ENCODE measurements at places on chromosomes 12 and 14. TPM values are rescaled to one million over a fixed set of nuclear protein-coding genes. Genes with fewer than 3 reads are reported as not detected.

DNA sequence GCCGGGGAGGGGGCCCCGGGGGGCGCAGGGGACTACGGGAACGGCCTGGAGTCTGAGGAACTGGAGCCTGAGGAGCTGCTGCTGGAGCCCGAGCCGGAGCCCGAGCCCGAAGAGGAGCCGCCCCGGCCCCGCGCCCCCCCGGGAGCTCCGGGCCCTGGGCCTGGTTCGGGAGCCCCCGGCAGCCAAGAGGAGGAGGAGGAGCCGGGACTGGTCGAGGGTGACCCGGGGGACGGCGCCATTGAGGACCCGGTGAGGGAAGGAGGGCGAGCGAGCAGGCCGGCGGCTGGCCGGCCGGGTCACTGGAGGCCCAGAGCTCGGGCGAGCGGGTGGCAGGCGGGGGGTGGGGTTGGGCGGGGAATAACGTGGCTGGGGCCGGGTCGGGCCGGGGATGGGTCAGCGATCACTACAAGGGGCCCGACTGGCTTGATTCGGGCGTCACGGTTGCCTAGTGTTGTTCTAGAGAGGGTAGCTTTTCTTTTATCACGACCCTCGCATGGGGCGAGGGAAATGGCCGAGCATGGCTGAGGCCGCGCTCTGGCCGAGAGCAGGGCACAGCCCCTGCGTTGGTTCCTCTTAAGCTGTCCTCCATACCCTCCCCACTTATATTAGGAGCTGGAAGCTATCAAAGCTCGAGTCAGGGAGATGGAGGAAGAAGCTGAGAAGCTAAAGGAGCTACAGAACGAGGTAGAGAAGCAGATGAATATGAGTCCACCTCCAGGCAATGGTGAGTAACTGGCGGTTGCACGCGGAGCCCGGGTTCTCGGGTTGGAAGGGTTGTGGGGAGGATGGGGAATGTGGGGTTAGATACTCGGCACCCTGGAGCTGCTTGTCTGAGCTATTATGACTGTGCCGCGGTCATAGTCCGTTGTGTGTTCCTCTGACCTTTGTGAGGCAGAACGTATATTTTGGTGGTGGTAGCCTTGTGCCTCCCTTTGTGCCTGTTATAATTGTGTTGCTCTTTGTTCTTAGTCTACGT, 603 bp downstream of the PABPN1 start:
- DNase-seq: peak; percentile 44

- no peak for DNase-seq
Measured at GRCh38 chr12:26014085-26014484, 55.6 kb downstream of the RASSF8 start.

DNA sequence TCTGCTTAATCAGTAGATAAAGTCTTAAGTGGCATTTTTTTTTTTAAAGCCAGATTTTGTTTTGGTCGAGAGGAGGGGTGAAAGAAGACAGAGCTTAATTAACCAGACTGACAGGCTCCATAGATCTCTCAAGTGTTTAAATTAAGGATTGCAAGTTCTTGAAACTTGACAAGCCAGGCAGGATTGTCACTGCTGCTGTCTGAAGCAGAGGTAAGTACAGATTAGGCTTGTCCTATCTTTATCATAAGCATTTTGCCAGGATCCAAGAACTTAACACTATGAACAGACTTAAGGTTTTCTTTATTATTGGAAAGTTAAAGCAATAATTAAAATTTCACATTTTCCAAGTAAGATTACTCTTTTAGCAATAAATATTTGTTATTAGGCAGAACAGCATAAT, 179.6 kb upstream of the LMO3 start:
- no peak for DNase-seq

DNA sequence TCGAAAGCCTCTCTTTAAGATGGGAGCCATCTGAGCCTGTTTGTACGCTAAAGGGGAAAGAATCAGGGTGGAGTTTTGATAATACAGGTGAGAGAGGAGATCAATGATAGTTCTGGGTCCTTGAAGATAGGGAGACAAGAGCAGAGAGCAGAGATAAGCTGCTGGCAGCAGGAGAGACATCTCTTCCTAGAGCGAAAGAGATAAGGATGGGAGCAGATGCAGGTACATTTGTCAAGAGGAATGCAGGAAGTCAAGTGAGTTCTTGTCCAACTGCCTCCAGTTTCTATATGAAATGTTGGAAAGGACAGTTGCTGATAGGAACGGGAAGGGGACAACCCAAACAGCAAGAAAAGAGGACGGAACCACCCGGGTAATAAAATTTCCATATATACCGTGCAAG, 24.7 kb upstream of the HIF1A start:
- no peak for DNase-seq

The FGF6 gene
- total RNA-seq: not detected

All from PC-3 (cell line).